Fibroblast of skin of back (primary cell): ENCODE measurements at places on chromosomes 4 and X.
A peak's percentile ranks its signal among the peaks of the same experiment; 100 is the strongest.

DNA sequence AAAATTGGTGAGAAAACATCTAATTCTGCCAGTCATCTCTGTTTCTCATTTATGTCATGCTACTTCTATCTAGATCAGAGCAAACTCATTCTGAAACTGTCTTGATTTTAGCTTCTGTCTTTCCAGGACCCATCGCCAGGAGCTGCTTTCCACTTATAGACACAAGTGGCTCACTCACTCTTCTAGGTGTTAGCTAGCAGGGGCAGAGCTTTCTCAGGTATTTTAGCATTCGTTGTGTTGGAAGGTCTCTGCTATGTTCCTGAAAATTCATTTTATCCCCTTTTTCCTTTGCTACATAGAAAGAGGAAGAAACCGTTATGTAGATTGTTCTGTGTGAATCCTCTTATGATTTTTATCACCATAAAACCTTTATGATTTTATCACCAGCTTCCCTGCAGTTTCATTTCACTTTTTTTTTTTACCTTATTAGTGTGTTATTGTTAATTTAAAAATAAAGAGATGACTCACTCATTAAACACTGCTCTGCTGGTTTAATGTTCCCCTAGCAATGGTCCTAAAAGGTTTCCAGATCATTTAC, 246.6 kb upstream of the AADAT start:
- DNase-seq: no peak

GRCh38 chr4:144655491-144655890, 9.5 kb downstream of the HHIP start:
- DNase-seq: peak; percentile 21

DNA sequence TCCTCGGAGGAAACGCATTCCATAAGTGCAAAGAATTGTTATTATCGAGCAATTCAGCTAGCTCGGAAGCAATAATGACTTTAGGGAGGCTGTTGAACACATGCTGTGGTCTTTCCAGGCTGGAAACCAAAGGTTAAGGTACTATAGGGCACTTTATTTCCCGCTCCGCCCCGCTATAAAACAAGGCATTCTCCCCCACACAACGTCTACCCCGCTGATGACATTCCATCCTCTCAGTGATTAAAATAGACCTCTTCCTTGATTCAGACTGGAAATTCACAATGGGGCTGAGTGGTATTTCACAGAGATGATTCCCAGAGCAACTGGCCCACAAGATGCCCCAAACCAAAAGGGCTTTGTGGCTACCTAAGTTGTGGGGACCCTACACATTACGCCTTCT, 196.4 kb downstream of the STIM2 start:
- DNase-seq: no peak

- DNase-seq: no peak
Measured at GRCh38 chr4:64266669-64267068, 142.6 kb downstream of the TECRL start.

- no peak for DNase-seq
Measured at GRCh38 chrX:103782640-103783039, 6.0 kb downstream of the PLP1 start.

DNA sequence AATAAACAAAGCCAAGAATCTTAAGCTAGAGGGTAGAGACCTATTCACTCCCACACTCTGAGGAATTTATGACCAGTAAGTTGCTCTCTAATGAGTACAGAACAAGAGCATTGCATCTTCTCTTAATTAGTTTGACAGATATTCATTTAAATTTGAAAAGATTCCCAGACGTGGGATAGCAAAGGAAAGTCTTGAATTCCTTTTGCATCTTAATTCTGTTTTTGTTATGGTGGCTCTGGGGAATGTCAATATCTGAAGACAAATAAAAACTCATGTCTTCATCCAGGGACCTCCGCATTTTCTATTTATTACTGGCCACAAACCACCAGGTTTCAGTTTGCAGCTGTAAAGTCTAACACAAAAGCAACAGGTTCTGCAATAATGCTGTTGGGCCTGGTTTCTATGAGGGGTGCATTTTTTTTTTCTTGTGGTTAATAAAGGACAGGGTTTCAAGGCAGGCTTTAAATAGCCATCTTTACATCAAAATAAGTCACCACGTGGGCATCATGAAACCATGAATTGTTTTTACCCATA, 172.3 kb downstream of the SHROOM3 start:
- no peak for DNase-seq

- no peak for DNase-seq
Measured at GRCh38 chr4:8646296-8647093, 53.9 kb downstream of the CPZ start.

- no peak for DNase-seq
Measured at GRCh38 chr4:23861897-23862296, 27.9 kb downstream of the PPARGC1A start.

DNA sequence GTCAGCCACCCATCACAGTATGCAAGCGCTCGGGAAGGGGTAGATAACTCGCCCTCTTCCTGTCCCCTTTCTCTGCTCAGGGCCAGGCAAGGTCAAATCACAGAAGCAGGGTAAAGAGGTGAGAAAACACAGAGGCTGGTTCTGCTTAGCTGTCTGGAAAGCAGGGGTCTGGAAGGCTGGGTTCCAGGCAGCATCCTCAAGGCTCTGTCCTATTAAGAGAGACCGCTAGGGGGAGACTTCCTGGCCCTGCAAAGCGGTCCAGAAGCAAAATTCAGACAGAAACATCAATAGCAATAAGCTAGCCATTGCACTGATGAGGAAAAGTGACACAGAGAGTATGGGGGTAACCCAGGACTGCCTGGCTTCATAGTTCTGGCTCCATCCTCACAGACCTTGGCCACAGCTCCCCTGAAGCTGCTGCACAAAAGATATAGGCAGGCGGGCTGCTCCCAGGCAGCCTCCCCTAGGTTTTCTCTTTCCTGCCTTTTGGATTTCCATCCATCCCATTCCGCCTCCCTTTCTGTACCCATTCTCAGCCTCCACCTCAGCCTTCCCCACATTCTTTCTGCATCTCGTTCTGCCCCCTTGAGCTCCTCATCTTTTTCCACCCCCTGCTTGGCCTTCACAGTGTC, 308.5 kb downstream of the EVC2 start:
- DNase-seq: peak; percentile 35

- peak; percentile 53 for DNase-seq
Measured at GRCh38 chr4:120858776-120859175, 63.8 kb downstream of the PRDM5 start.

DNA sequence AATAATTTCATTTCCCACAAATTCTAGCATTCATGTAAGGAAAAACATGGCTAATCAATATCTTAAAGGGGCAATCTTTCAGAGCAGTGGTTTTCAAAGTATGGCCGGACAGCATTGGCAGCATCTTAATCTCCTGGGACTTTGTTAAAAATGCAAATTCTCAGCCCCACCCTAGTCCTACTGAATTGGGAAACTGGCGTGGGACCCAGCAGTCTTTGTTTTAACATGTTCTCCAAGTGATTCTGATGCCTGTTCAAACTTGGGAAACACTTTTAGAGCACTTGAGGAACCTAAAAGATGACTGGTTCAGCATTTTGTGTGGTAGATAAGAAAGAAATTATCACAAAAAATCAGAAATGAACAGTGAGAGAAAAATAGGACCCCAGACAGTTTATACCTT, 65.7 kb downstream of the ZFX start:
- DNase-seq: no peak

DNA sequence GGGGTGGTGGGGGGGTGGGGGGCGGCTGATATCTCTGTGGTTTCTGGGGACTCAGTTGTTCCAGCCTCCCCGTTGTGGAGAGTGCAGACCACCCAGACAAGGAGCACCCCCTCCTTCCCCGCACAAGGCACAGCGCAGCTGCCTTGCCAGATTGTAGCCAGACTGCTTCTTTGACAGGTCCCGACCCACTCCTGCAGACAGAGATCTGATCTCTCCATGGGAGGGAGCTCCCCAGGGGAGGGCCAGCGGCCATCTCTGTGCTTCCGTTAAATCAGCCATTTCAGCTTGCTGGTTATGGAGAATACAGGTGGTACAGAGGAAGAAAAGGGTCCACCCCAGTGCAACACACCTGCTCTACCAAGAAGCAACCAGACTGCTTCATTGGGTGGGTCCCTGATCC, 80.8 kb downstream of the FGF16 start:
- no peak for DNase-seq

DNA sequence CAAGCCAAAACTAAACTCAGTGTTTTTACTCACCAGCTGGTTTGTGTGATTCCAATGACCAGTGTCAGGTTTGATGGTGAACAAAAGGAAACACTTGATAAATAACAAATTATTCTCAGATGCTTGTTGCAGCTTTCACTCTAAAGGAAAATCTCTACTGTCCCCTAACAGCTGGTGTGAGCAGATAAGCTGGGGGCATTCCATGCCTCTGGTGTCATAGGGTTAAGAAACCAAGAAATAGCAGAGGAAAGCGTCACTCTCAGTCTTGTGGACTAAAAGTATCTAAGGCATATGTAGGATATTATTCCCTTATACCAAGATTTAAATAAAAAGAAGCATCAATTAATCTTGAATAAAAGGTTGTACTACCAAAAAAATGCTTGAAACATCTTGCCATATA, 24.3 kb downstream of the TRPC5 start:
- DNase-seq: peak; percentile 35

- peak; percentile 9 for DNase-seq
Measured at GRCh38 chr4:81421346-81422218, 50.1 kb downstream of the RASGEF1B start.

GRCh38 chr4:85151786-85152185, 185.3 kb upstream of the WDFY3 start:
- DNase-seq: no peak

DNA sequence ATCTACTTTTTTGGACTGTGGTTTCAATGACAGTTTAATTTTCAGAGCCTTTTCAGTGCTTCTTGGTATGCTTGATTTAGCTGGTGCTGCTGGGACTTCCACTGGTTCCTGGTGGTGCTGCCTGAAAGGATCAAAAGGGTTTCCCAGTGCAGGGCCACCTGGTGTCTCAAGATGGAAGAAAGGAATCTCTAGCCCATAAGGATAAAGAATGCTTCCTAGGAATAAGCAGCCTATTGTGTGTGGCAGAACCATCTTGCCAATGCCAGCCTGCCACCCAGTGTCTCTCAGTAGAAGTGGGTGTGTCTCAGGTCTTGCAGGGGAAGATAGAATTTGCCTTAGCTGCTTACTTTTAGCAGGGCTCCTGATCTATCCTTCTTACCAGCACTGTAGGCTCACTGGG, 15.0 kb upstream of the RAI2 start:
- DNase-seq: no peak

DNA sequence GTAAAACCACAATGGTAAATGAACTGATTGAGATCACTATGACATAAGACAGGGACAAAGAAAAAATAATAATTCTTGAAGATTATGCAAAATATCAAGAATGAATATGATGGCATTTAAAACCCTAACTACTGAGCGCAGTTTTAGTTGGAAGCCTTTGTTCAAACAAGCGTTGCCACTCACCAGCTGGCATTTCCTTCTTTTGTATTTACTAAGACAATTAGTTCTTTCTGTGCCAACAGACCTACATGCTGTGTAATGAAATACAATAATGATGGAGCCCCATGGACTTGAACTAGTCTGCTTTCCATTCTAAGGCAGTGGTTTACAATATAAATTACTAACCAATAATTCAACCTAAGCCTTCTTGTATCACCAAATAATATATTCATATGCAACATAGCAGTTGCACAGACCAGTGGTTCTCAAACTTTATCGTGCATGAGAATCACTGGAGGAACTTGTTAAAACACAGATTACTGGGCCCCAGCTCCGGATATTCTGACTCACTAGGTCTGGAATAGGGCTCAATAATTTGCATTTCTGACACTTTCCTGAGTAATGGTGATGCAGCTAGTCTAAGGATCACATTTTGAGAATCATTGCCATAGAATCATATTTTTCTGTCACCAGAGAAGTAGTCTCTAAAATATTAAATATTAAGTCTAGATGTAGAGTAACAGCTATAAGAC, 196.4 kb upstream of the MAGEB18 start:
- peak; percentile 13 for DNase-seq

GRCh38 chr4:29375716-29376115, 1344.5 kb upstream of the PCDH7 start:
- DNase-seq: no peak

DNA sequence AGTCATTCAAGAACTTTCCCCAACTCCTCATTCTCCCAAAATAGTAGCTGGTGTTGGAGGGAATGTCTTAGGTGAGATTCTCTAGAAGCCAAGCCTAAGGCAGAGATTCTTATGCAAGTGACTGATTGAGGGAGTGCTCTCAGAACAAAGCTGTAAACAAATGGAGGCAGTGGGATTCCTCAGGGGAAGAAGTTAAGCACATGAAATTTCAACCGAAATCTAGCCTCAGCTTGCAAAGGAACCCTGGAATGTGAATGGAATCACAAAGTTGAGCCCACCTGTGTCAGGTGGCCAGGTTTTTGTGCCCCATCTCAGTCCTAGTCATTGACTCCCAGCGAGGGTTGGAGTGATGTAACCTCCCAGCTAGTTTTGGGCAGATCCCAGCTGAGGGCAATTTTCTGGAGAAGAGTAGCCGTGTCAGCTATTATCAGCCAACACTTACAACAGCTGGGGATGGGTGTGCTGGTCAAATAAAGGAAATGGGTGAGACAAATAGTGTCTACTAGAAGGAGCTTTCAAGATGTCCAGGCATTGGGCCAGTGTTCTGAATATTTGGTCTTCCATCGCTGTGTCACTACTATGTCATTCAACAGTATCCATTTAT, 29.7 kb upstream of the FGF2 start:
- DNase-seq: no peak

- DNase-seq: no peak
Measured at GRCh38 chr4:28639747-28640146, 1779.1 kb downstream of the STIM2 start.

- DNase-seq: no peak
Measured at GRCh38 chr4:24772061-24772705, 23.2 kb upstream of the SOD3 start.

DNA sequence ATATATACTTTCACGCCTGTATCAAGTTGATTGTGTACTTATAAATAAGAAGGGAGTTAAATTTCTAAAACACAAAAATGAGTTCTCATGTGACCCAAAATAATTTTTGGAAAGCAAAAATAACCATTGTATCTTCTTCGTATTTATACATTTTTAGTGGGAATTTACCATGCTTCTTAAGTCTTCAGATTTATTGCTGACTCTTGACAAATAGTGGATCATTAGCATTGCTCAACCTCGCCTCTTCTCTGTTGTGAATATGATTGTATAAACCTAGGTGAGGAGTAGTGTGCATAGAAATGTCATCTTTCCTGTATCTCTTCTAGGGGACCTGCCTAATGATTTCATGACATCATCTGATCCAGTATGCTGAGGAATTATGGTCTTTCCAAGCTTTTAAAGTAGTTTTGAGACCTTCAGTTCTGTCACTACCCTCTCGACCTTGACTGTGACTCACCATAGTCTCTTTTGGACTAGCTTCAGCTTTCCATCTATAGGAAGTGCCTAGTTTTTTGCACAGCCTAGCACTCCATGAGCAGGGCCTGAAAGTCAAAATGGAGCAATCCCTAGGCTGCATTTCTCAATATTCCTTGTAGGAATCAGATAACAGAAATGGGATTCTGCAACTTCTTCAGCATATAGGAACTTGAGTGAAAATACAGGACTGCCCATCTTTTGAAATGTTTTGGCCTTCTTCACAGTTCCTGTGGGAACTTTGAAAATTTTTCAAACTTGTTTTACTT, 157.6 kb downstream of the ARX start:
- DNase-seq: no peak

GRCh38 chrX:48938721-48939425, 18.5 kb downstream of the OTUD5 start:
- no peak for DNase-seq
